ENCODE measurements at places on chromosomes 11 and 22.

- no peak for DNase-seq
Observed at GRCh38 chr11:6402061-6402470, 11.8 kb downstream of the SMPD1 start.

DNA sequence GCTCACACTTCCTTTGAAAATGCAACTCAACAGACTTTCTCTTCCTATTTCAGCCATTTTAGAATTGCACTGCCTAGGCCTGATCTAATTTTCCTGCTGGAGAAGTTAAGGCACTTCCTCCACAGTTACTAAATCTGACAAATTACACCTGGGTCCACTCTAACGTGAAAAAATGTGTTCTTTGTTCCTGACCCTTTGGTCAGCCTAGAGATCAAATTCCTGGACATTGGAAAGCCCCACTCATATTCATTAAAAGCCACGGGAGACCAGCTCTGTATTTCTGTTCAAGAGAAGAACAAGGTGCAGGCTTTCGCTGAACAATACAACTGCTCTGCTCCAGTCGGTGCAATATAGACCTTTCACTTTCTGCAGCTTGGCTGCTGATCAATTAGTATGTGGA lies 96.6 kb downstream of the MPPED2 start:
- no peak for DNase-seq

GRCh38 chr22:26923531-26923930 lies 266.1 kb downstream of the MIAT start:
- DNase-seq, result no peak

GRCh38 chr22:38753948-38754750 lies 1.6 kb downstream of the SUN2 start:
- DNase-seq, result no peak
